ENCODE measurements at places on chromosomes 16 and 17.

DNA sequence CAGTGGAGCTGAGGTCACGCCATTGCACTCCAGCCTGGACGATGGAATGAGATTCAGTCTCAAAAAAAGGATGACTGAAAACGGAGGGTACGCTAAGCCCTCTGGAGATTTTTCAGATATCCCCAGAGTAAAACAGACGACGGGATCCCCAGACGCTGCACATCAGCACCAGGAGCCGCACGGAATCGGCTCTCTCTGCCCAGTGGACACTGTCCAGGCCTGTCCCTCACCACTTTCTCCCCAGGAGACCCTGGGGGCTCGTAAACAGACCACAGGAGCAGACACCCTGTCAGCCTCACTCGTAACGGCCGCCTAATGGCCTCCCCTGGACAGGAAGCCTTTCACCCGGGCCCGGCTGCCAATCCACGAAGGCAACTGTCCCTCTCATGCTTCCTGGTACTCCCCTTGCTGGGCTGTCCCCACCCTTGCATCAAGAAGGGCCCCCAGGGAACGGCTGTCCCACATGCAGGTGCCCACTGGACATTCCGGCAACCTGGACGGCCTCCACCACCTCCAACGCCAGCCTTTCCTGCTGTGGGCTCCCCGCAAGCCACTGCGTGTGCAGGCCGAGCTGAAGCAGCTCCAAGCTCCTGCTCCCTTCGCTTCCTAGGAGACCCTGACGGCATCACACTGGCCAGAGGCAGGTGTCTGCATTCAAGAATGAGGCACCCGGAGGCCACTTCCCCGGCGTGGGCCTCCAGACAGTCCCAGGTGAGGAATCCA lies 74.3 kb downstream of the TIMM22 start:
- DNase-seq: no peak

- no peak for DNase-seq
These were observed 5.0 kb upstream of the ADGRG1 start for GRCh38 chr16:57623251-57624043.

DNA sequence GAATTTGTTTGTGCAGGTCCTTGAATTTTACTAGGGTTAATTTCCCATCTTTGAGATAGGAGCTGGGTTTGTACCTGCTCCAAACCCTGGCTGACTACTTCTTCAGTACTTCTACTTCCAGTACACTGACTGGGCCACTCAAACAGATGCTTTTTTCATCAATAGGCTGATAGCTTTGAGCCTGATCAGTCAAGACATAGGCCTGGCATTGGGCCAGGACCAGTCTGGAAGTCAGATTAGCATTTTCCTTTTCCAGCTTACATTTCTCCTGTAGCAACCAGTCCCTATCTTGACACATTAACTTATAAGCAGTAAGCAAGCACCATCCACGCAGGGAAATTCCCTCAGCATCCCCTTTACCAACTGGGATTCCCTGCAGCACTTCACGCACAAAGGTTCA lies 7.5 kb upstream of the TMEM101 start:
- DNase-seq: no peak

DNA sequence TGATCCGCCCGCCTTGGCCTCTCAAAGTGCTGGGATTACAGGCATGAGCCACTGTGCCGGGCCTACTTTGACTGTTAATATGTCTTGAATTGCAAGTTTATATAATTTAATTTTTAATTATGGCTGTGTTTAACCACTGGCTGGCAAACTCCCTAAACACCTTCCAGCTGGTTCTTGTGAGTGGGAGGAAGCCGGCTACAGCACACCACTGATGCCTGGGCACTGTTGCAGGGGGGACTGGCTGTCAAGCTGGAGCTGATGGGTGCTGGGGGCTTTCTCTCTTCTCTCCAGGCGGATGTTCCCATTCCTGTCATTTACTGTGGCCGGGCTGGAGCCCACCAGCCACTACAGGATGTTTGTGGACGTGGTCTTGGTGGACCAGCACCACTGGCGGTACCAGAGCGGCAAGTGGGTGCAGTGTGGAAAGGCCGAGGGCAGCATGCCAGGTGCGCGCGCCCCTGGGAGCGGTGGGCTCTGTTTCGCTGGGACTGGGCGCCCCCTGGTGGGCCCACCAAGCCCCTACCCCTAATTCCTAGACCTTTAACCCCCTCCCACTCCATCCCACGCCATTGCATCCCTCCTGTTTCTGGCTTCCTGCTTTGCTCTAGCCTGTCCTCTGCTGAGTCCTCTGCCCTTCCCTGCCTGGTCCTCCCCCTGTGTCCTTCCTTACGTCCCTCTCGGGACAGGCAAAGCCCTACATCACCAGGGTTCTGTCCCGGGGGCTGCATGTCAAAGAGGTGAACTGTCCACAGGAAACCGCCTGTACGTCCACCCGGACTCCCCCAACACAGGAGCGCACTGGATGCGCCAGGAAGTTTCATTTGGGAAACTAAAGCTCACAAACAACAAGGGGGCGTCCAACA lies 9.5 kb downstream of the TBX21 start:
- no peak for DNase-seq

DNA sequence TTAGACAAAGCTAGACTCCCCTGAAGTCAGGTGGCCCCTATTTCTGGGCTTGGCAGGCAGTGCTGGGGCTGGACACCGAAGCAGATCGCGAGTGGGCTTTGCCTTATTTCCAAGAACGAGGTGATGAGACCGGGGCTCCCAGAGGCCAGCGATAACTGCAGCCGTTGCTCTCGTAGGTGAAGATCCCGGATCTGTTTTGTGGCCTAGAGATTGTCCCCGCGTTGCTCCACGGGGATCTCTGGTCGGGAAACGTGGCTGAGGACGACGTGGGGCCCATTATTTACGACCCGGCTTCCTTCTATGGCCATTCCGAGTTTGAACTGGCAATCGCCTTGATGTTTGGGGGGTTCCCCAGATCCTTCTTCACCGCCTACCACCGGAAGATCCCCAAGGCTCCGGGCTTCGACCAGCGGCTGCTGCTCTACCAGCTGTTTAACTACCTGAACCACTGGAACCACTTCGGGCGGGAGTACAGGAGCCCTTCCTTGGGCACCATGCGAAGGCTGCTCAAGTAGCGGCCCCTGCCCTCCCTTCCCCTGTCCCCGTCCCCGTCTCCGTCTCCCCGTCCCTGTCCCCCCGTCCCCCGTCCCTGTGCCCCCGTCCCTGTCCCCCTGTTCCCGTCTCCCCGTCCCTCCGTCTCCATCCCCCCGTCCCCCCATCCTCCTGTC lies 1.5 kb upstream of the TBCD start:
- DNase-seq: no peak

DNA sequence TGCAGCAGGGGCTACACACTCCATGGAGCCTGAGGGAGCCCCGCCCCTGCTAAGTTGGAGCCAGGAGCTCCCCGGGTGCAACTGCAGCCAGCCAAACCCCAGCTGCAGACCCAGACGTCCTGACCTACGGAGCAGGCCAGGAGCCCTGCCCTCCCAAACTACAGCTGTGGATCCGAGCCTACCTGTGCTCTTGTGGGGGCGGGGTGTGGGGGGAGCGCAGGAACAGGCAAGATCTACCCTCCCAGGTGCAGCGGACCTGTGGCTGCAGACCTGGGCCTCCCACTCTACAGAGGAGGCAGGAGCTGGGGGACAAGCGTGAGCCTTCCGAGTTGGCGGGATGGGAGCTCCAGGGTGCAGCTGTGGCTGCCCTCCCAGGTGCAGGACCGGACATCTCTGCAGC lies 29.7 kb upstream of the MYLK3 start:
- DNase-seq: no peak

DNA sequence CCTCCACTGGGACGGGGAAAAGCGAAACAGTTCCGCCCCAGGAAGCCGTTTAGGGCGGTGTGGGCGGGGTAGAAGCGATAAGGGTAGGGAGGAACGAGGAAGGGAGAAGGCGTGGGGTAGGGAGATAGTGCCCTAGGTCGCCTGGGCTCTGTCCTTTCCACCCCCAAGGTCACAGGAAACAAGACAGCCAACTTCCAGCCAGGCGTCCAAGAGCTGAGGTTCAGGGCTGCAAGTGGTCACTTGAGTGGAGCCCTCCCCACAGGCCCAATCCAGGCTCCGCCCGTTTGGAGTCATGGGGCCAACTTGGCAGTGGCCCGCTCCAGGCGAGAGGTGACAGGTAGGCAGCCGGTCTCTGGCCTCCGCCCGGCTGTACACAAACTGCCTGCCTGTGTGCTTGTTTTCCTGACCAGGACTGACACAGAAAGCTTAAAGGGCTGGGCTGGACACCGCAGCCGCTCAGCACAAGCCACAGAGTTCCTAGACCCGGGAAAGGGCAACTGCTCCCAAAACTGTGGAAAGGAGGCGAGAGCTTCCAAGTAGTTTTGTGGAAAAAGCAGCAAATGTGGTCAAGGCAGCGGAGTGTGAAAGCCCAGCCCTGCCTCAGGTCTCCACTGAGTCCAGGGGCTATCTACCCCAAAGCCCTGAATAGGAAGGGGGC lies at the start of gene RILP:
Gene RILP (minus strand): TSS at position 23 of the 658 bp plus-strand sequence. CDS start 62 bp downstream, outside the sequence.
- DNase-seq: no peak

DNA sequence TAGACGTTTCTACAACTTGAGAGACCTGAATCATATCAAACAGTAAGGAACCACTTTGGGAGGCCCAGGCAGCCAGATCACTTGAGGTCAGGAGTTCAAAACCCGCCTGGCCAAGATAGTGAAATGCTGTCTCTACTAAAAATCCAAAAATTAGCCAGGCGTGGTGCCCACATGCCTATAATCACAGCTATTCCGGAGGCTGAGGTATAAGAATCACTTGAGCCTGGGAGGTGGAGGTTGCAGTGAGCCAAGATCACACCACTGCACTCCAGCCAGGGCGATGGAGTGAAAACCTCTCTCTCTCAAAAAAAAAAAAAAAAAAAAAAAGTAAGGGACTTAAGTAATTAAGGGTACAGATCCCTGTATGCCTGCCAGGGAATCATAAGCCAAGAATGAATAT lies 103.4 kb upstream of the NUDT7 start:
- no peak for DNase-seq

DNA sequence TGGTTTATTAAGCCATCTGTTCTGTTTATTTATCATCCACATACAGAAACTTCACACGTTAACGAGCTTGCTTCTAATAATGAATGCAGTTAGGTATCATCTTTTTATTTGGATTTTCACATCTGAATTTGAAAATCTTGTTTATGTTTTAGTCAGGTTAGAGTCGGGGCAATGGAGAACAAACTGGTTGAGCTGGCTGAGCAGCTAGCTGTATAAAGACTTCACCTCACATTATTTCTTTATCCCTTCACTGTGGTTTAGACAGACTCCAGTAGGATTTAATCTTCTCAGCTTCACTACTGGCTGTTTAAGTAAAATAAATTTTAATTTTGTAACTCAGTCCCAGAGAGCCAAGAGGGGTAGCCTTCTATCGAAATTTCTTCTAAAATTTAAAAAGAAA lies 415.9 kb downstream of the RBFOX1 start:
- DNase-seq: no peak

GRCh38 chr16:72590151-72590937 lies 418.4 kb upstream of the PMFBP1 start:
- DNase-seq: no peak

DNA sequence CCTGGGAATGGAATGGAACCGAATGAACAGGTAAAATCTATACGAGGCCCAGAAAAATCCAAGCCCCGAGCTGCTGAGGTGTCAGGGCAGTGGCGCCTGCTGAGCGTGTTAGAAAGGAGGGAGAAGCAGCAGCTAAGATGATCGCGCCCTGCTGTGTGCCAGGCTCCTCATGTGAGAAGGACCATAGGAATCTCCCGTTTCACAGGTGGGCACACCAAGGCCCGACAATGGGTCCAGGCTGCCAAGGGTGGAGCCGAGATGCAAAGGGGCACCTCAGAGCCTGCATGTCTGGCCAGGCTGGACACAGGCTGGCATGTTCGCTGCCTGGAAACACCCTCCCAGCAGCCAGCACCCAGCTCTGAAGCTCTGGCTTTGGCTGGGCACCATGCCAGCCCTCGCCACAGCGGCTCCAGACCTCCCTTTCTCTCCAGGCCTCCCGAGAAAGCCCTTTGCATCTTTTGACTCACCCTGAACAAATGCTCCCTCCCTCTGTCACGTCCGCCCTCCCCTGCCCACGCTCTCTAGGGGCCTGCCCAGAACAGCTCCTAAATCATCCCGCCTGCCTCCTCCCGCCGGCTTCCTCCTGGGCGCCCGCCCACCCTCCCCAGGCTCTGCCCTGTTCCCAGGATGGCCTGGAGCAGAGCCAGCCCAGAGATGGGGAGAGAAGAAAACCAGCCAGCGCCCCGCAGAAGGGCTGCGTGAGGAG lies 217.8 kb upstream of the GSE1 start:
- no peak for DNase-seq

GRCh38 chr17:80279895-80280294 lies 19.2 kb downstream of the RNF213 start:
- no peak for DNase-seq

DNA sequence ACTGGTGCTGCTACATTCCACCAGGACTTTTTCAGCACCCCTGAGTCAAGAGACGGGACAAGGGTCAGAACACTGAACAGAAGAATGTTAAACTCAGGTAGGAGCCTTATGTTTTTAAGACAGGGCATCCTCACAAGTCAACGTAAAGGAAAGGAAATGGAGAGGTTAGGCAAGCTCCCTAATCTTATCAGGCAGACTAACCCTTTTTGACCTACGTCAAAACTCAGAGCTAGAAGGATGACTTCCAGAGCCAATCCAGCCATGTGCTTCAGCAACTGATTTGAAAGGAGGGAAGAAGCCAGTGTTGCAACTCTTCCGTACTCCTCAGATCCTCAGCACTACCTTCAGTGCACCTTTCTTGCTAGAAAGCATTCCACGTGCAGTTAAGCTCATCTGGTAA lies 46.8 kb downstream of the REXO5 start:
- no peak for DNase-seq

DNA sequence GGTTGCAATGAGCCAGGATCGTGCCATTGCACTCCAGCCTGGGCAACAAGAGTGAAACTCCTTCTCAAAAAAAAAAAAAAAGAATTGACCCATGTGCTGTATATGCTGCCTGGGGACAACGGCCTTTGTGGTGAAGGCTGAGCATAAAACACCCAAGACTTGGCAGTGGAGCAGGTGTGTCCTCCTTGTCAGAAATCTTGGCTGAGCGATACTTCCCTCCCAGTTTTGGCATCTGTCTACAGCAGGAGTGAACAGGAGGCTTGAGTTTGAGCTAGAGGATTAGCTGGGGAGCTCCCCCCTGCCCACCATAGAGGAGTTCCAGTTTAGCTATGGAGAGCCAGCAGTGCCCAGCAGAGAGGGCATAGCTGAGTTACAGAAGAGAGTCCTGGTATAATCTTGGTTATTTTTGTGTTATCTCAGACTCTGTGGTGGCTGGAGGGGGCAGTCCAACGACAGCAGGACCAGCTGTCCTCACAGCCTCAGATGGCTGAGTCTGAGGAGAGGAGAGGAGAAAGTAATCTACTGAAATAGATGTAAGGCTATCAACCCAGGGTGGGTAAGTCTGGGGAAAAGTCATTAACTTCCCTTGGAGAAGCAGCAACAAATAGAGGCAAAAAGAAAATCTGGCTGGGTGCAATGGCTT lies 18.4 kb downstream of the SP2 start:
- DNase-seq: no peak
